Brain microvascular endothelial cell (primary cell): ENCODE measurements at places on chromosomes 6 and 20.
A peak's percentile ranks its signal among the peaks of the same experiment; 100 is the strongest.

- no peak for DNase-seq
Measured at GRCh38 chr20:45343532-45344167, 4.6 kb downstream of the SDC4 start.

GRCh38 chr6:136593748-136594490, 43.7 kb upstream of the MAP7 start:
- DNase-seq, result peak; percentile 98

DNA sequence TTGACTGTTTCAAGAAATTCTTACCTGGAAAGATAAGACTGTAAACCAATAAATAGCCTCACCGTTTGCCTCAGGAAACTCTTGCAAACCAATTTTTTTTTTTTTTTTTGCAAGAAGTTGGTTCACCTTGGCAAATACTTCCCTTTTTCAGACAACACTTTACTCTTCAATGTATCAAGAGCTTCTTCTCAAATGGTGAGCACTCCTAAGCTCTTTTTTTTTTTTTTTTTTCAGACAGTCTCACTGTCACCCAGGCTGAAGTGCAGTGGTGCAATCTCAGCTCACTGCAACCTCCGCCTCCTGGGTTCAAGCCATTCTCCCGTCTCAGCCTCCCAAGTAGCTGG, 22.7 kb upstream of the SNTA1 start:
- DNase-seq, result no peak

- peak; percentile 71 for DNase-seq
Measured at GRCh38 chr6:96939007-96939805, 14.7 kb downstream of the KLHL32 start.

- DNase-seq, result no peak
Measured at GRCh38 chr20:17479063-17479657, 52.0 kb downstream of the BFSP1 start.

DNA sequence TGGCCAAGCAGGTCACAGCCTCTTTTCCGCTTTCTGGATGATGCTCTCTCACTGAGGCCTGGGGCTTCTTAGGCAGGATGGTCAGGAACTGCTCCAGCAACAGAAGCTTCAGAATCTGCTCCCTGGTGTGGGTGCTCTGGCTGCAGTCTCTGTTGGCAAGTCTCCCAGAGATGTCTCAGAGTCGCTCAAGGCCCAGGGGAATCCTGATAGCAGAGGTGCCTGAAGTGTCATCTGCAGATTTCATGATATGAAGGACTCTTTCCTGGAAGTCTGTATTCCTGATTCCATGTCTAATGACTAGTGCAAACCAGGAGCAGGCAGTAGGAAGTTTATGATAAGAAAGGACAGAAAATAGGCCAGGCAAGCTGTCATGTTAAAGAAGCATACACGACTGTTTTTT, 20.3 kb downstream of the ZSCAN31 start:
- peak; percentile 22 for DNase-seq

GRCh38 chr20:37381621-37382471, 35.9 kb downstream of the SRC start:
- no peak for DNase-seq

GRCh38 chr20:45851501-45851900, 5.7 kb downstream of the ACOT8 start:
- no peak for DNase-seq

DNA sequence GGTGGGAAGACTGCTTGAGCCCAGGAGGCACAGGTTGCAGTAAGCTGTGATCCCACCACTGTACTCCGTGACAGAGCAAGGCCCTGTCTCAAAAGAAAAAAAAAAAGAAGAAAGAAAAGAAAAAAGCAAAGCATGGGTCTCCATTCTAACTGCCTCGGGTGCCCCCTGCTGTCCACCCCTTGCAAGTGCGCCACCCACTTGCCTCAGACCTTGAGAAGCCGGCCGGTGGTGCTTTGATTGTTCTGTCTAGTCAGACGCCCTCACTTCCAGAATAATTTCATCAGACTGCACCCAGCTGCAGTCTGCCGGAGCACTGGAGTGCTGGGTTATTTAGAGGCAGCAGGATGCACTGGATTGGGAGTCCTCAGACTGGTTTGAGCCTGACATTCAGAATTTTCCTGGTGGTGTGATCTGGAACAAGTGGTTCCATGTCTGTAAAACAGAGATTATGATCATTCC, 17.6 kb upstream of the TM9SF4 start:
- peak; percentile 83 for DNase-seq

- no peak for DNase-seq
Measured at GRCh38 chr6:152100183-152100618, 292.7 kb downstream of the ESR1 start.

- DNase-seq, result no peak
Measured at GRCh38 chr20:32891926-32892660, 33.4 kb downstream of the EFCAB8 start.

DNA sequence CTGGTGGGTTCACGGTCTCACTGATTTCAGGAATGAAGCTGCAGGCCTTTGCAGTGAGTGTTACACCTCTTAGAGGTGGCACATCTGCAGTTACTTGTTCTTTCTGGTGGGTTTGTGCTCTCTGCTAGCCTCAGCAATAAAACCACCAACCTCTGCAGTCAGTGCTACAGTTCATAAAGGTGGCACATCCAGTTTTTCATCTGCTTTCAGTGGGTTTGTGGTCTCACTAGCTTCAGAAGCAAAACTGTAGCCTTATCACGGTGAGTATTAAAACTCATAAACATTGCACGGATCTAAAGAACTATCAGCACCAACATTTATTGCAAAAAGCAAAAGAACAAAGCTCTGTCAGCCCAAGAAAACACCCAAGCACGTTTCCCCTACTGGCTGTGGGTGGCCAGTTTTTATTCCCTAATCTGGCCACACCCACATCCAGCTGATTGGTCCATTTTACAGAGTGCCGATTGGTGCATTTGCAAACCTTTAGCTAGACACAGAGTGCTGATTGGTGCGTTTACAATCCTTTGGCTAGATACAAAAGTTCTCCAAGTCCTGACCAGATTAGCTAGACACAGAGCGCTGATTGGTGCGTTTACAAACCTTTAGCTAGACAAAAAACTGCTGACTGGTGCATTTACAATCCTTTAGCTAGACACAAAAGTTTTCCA, 3.4 kb upstream of the TMEM14C start:
- peak; percentile 14 for DNase-seq

- no peak for DNase-seq
Measured at GRCh38 chr6:68296126-68296525, 339.0 kb upstream of the ADGRB3 start.

DNA sequence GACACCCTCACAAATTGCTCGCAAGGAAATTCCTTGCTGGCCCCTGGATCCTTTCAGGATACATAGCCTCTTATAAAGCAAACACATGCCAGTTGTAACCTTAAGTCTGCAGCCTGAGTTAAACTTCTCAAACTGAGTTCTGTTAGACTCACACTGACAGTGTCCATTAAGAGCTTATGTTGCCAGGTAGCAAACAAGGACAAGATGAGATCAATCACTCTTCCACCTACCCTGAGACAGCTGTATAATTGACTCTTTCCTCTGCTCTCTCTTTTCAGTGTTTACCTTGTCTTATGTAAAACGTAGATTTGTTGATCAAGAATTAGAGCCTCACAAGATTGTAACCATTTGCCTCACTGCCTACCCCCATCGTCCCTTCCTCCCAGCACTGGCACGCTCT, 359.8 kb downstream of the EPM2A start:
- DNase-seq, result no peak

DNA sequence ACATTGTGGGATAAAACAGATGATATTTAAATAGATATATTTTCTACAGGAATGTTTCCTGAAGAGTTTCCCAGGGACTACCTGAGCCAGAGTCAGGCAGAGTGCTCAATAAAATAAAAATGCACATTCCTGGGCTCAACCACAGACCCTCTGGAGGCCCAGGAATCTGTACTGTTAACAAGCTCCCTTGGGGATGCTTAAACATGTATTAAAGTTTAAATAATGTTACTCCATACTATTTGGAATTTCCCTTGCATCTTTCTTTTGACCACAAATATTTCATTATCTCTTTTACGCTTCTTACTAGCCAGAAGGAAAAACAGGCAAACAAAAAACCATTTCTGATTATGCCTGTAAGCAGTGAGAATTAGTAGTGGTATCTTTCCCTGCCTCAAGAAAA, 42.3 kb downstream of the GPR63 start:
- DNase-seq, result peak; percentile 57

DNA sequence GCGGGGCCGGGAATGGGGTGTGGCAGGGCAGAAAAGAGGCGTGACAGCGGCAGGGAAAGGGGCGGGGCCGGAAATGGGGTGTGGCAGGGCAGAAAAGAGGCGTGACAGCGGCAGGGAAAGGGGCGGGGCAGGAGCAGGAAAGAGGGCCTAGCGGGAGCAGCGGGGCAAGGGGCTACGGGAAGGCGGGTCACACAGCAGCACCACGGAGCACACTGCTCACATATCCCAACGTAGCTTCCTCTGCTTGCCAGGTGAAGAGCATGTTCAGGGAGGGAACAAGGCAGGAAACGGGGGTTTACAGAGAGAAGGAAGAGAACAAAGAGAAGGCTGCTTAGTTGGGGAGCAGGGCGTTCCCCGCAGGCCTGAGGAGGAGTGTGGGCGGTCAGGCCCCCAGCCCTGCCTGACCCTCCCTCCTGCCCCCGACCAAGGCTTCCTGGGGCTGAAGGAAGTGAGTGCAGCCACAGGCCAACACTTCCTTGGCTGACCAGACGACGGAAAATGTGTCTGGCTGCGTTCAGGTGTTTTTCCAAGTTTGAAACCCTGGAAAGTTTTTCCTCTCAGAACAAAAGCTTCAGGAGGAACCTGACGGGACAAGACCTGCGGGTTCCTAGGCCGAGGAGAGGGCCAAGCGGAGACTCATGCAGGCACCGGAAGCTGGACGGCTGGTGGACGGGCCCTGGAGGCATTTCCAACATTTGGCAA, 13.8 kb downstream of the UCKL1 start:
- DNase-seq, result no peak

DNA sequence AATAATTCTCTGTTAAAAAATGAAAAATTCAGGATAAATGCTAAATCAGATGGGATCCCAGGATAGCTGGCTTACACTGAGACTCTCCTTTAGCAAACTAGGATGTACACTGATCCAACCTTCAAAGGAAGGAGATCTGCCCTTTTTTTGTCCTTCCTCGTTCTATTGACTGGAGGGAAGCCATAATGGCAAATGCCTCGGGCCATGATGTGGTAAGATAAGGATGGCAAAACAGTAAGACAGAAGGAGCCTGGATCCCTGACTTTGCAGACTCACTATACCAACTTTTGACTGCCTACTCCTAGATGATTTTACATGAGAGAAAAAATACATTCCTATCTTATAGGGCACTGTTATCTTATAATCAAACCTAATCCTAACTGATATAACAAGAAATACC, 156.9 kb upstream of the BEND3 start:
- no peak for DNase-seq

DNA sequence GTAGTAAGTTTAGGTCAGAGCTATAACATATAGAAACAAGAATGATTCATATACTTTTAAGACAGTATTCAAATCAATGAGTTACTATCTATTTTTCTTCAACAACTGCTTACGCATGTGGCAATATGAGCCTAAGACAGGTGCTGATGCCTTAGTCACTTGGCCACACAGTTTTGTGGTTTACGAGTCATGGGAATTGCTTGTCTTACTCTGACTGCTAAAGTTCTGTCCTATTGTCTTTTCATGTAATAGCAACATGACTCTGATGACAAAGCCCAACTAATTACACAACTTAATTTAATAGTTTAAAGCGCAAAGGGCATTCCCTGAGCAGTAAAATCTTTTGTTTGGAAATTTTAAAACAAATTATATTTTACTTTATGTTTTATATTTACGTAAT, 159.3 kb upstream of the CENPW start:
- DNase-seq, result peak; percentile 93

GRCh38 chr6:24545183-24545582, 50.4 kb downstream of the ALDH5A1 start:
- DNase-seq, result no peak

- no peak for DNase-seq
Measured at GRCh38 chr6:63140114-63140513, 71.2 kb upstream of the FKBP1C start.

- DNase-seq, result no peak
Measured at GRCh38 chr6:134446896-134447295, 129.0 kb upstream of the SGK1 start.

DNA sequence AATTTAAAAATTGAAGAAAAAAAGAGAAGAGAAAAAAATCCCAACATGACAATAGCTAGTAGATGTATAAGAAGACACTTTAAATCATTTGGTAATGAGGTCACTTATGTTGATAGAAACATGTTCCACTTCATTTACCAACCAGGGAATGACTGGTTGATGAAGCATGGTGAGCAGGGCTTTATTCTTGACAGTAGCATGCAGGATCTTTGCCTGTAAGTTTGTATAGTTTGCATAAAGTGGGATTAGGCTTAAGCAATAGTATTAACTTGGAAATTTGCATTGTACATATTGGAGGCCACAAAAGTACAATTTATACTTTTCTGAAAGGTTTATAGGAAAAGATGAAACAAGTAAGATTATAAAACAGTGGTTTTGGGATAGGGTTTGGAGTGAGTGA, 67.0 kb downstream of the NOX3 start:
- no peak for DNase-seq

DNA sequence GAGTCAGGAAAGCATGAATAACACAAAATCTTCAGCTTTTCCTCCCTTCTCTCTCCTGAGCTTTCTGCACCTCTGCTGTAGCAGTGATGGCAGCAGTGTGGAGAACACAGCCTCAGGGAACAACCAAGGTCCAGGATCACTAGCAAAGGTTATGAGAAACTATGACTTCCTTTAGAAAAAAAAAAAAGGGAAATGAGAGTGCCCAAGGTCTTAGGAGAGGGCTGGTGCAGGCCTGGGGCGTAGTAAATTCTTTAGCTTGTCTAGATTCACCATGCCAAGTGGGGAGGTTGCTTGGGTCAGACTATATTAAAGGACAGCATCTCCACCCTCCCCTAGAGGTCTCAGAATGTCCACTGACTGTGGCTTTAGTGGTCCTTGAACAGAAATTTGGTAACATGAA, 40.4 kb upstream of the POLR1H start:
- no peak for DNase-seq

DNA sequence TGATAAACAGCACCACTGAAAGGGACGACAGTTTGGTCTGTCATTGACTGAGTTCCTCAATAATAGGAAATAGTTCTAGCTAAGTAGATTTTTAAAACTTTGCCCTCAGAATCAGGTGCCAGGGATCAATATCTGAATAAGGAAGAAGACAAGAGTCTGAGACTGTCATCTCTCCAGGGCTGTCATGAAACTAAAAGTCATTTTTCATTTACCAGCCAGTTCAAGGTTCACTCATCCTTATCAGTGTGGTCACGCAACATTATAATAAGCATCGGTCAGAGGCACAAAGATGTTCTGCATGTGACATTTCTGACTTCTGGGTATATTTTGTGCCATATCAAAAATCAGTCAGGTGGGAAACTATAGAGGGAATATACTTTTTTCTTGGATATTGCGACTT, 52.5 kb upstream of the E2F3 start:
- DNase-seq, result no peak
